ENCODE measurements at places on chromosomes 6 and 20.

DNA sequence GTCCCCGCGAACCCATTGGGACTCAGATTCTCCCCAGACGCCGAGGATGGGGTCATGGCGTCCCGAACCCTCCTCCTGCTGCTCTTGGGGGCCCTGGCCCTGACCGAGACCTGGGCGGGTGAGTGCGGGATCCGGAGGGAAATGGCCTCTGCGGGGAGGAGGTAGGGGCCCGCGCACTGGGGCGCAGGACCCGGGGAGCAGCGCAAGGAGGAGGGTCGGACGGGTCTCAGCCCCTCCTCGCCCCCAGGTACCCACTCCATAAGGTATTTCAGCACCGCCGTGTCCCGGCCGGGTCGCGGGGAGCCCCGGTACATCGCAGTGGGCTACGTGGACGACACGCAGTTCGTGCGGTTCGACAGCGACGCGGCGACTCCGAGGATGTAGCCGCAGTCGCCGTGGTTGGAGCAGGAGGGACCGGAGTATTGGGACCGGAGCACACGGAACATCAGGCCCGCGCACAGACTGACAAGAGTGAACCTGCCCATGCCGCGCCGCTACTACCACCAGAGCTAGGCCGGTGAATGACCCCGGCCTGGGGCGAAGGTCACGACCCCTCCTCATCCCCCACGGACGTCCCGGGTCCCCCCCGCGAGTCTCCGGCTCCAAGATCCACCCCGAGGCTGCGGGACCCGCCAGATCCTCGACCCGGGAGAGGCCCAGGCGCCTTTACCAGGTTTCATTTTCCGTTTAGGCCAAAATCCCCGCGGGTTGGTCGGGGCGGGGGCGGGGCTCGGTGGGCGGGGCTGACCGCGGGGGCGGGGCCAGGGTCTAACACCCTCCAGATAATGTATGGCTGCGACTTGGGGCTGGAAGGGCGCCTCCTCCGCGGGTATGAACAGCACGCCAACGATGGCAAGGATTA, 15.7 kb upstream of the HLA-A start:
- peak; percentile 50 for DNase-seq

DNA sequence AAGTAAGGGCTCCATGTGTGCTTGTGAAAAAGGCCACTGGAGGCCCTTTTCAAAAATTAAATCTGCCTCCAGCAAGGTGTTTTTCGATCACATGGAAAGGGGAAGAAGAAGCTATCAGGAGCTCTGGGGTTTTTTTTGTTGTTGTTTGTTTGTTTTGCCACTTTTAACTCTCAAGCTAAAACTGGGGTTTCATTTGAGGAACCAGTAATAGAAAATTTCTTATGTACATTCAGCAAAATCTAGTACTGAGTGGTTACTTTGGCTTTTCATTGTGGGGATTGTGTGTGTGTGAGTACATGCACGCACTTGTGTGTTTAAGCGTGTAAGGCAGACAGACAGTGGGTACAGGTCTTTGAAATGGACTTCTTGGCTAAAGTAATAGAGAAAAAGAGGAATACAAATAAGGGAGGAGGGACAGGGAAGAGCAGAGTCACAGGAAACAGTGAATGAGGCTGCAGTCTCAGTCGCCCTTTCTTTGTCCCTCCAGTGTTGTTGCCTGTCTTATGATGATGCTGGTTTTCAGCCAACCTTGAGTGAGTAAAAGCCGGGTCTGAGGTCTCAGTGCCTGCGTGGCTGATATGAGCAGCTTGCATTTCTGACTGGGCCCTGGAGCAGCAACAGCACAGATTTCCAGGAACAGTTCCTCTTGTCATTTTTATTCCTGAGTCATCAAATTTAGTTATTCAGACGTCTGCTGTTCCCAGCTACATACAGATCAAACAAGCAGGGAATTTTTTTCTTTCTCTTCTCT, 26.2 kb downstream of the SLC16A10 start:
- no peak for DNase-seq

DNA sequence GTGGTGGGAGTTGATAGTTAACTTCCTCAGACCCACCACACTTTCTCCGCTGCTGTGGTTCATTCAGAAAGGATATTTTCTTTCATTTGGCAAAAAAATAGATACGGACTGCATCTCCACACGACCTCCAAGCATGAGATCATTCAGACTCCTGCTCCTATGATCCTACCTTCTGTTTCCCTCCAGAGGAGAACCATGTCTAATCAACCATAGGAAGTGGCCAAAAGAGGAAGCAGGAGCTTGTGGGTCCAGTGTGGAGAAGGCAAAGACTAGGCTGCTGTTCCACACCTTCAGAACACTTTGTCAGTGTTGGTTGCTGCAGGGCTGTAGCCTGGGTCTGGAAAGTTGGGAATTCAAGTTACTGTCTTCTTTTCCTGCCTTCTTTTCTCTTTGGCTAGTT, 10.6 kb upstream of the KIF13A start:
- DNase-seq = no peak

DNA sequence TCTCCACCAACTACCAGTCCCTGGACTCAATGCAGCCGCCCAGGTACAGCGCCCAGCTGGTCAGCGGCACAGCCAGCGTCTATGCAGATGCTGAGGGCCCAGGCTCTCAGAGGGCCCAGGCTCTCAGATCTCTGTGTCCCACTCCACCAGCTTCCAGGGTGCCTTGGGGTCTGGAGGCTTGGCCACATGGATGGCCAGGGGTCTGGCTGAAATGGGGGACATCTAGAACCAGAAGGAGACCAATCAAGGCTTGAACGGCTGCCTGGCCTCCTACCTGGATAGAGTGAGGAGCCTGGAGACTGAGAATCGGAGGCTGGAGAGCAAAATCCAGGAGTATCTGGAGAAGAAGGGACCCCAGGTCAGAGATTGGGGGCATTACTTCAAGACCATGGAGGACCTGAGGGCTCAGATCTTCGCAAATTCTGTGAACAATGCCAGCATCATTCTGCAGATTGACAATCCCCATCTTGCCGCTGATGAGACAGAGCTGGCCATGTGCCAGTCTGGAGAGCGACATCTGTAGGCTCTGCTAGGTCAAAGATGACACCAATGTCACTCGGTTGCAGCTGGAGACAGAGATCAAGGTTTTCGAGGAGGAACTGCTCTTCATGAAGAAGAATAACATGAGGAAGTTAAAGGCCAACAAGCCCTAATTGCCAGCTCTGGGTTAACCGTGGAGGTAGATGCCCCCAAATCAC, 44.1 kb upstream of the GRM4 start:
- DNase-seq = no peak

- no peak for DNase-seq
These were observed 194.6 kb upstream of the LAMP5 start for GRCh38 chr20:9319687-9320384.

DNA sequence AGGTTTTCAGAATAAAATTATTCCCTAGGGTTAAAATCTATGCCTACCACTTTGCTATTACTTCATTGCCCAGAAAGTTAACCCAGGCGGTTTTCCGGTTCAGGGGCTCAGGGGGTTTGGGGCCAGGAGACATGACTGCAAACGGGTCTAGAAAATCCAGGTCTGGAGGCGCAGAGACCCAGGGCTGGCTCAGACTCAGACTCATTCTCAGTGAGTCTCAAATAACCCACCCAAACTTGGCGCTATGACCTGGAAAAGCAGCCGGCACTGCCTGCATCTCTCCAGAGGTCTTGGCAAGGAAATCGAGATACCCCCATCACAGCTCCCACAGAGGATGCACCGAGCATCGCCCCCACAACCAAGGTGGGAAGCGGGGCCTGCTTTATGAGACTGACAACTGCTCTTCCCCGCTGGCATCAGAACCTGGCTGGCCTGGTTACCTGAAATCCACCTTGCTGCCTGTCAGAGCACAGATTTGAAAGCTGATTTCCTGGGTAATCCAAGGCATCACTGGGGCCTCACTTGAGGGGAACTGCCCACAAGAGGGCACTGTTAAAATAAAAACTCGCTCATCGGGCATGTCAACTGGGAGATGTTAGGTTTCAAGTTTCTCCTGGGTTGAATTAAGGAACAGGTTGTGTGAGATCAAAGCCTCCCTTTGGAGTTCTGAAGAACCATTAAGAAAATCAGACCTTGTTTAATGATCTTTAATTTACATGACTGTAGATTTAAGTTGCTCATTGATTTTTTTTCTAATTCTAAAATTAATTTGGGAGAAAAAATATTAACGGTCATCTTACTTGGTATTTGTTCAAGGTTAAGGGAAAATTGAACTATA, 55.1 kb downstream of the KIF16B start:
- peak; percentile 18 for DNase-seq

GRCh38 chr6:150494241-150494640, 105.4 kb upstream of the PLEKHG1 start:
- no peak for DNase-seq

GRCh38 chr6:1624851-1625781, 15.4 kb downstream of the FOXC1 start:
- no peak for DNase-seq

DNA sequence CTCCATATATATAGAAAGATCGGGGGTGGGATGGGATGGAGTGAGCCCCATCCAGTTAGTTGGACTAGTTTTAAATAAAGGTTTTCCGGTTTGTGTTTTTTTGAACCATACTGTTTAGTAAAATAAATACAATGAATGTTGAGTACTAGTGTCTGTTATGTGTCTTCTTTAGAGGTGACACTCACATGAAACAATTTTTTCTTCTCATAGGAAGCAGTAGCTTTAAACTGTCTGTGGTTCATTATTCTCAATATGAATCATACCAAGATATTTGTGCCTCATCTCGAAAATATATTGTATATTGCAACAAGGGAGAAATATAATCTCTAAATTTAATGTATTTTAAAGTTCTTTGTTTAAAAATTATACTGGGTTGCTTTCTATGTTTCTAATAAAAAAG, 33.4 kb downstream of the HSF2 start:
- no peak for DNase-seq

DNA sequence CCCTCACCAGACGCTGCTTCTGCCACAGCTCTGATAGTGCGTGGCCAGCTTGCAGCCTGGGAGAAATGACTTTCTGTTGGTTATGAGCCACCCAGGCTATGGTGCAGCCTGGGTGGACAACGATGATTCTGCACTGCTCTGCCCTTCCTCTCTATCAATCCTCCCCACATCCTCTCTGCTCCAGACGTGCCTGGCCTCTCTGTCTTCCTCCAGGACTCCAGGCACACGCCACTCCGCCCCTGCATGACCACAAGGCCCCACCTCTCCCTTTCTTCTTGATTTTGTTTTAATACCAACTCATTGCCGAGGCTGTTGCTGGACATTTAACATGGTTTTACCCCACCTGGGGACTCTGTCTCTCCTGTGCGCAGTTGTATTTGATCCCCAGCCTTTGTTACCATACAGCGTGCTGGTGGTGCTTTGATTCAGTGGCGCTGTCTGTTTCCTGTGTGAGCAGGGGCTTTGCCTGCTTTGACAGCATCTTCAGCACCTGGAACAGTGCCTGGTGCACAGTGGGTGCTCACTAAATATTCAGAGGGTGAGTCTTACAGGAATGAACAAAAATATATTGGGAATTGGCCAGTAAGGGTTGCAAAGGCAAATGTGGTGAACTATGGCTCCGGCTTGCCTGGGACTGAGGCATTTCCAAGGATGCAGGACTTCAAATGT, 280.9 kb downstream of the CDH26 start:
- no peak for DNase-seq

DNA sequence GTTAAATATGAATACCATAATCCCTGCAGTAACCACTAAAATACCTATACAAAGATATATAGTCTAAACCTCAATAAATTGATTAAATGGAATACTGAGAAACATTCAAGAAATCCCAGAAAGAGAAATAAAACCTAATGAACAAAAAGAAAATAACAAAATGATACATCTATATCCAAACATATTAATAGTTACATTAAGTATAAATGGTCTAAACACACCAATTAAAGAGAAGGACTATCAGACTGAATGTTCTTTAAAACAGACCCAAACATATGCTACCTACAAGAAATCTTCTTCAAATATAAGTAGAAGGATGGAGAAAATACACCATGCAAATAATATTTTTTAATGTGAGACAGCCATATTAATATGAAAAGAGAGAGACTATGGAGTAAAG, 22.0 kb downstream of the NINL start:
- DNase-seq = no peak

GRCh38 chr6:2634139-2634964, 116.4 kb downstream of the MYLK4 start:
- peak; percentile 79 for DNase-seq

- no peak for DNase-seq
These were observed 69.4 kb upstream of the NAA20 start for GRCh38 chr20:19947611-19948264.

- no peak for DNase-seq
These were observed 44.9 kb downstream of the SNAI1 start for GRCh38 chr20:50027611-50028105.

- DNase-seq = no peak
These were observed 271.8 kb downstream of the PRL start for GRCh38 chr6:22024973-22025467.

- DNase-seq = no peak
These were observed 1.6 kb upstream of the LY86 start for GRCh38 chr6:6586671-6587526.

DNA sequence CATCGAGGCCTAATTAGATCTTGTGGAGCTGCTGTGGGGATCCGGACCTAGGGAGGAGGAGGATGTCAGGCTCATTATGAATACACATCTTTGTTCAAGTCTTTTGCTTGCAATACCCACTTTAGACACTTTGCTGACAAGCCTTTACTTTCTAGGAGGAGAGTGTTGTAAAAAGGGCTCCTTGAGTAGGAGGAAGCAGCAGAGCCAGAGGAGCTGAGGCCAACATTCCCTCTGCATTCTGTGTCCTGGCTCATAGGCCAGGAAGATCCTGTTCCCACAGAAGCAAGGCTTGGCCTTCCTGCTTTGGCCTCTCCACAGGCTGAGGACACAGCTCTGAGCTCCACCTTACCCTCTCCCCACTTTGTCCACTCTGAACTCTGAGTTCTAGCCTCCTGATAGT, 67.1 kb downstream of the TPD52L1 start:
- DNase-seq = no peak

- DNase-seq = no peak
These were observed 38.0 kb downstream of the CD40 start for GRCh38 chr20:46156065-46156464.

GRCh38 chr6:42740725-42741124, 5.2 kb downstream of the TBCC start:
- DNase-seq = no peak

DNA sequence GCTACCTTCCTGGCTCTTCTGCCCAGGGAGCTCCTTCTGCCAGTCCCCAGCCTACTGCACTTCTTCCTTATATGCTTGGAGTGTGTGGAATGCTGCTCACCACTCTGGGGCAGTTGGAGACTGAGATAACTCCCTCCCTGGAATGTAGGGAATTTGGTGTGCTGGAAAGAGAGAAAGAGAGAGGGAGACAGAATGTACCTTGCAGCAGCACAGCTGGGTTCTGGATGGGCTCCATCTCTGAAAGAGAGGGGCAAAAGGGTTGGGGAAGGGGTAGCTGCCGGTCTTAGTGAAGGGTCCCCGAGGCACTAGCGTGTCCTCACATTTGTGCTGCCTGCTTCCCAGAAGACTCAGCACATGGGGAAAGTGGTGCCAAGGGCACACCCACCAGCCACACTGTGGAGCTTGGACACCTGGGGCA, 40.2 kb upstream of the DDR1 start:
- DNase-seq = no peak

- no peak for DNase-seq
These were observed 34.6 kb upstream of the CALHM6 start for GRCh38 chr6:116426551-116426950.
